ENCODE measurements at places on chromosomes 3 and 15.

DNA sequence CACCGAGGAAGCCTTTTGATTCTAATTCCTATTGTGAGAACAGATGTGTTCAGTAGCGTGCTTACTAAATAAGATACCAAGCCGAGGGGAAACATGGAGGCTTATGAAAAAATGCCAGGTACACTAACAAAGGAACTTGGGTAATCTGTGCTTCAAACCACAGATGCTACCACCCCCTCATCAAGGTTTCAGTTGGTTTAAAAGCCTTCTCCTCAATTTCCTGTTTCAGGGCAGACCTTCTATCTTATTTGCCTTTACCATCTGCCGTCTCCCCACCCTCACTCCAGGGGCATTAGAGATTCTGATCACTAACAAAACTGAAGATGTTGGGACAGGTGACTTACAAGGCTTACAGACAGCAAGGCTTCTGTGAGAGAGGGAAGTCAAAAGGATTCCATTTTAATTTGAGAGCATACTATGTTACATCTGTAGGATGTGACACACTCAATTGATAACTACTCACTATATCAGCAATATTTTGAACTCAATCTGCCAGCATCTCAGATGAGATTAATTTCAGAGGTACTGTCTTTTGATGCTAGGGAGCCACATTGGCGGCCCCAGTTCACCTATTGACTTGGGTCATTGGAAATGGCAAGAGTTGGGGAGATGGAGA lies 60.6 kb upstream of the PLCL2 start:
- DNase-seq: no peak

DNA sequence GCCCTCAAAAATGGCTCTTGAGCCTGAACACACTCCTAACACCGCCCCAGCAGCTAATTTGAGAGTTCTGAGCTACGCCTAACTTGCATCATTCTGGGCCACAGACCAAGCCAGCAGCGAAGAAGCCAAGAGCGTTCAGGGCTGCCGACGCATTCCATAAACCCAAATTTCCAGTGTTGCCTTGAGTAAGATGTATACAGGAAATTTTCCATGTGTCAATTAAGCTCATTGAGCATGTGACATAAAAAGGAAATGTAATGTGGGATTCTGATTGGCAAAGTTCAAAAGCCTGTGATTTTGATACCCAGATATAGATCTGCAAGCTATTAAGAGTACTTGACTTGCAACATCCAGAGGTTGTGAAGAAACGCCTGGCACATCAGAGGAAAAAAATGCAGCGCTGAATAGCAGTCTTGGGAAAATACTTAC lies 148.6 kb upstream of the NR2F2 start:
- no peak for DNase-seq

DNA sequence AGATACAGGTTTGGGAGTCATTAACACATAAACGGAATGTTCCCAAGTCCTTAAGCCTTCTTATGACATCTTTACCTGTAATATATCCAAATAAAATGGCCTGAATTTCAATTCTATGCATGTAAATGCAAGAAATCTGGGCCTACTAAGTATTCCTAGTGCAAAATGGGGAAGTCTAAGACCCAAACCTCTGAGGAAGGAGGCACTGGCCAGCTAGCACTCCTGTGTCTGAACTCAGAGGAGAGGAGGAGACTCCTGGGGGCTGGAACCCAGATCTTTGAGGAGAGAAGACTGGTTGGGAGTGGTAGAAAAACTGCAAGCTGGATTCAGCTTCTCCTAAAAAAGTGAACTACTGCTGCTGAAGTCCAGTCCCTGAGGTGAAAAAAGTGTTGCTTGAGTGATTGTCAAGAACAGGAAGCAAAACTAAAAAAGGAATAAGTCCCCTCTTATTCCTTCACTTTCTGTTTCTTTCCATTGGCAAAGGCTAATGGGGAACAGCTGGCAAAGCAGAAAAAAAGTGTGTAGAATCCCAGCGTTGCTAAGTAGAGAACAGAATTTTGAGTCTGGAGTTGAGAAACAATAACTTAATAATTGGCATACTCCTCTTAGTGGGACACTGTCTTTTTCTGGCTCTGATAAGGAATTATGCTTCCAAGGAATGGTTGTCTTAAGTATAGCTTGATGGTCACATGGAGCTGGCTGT lies 54.8 kb upstream of the ATP2C1 start:
- DNase-seq: no peak

GRCh38 chr3:150319900-150320299 lies 88.2 kb upstream of the TSC22D2 start:
- DNase-seq: no peak

GRCh38 chr3:11810276-11810675 lies 36.4 kb downstream of the TAMM41 start:
- DNase-seq: no peak

DNA sequence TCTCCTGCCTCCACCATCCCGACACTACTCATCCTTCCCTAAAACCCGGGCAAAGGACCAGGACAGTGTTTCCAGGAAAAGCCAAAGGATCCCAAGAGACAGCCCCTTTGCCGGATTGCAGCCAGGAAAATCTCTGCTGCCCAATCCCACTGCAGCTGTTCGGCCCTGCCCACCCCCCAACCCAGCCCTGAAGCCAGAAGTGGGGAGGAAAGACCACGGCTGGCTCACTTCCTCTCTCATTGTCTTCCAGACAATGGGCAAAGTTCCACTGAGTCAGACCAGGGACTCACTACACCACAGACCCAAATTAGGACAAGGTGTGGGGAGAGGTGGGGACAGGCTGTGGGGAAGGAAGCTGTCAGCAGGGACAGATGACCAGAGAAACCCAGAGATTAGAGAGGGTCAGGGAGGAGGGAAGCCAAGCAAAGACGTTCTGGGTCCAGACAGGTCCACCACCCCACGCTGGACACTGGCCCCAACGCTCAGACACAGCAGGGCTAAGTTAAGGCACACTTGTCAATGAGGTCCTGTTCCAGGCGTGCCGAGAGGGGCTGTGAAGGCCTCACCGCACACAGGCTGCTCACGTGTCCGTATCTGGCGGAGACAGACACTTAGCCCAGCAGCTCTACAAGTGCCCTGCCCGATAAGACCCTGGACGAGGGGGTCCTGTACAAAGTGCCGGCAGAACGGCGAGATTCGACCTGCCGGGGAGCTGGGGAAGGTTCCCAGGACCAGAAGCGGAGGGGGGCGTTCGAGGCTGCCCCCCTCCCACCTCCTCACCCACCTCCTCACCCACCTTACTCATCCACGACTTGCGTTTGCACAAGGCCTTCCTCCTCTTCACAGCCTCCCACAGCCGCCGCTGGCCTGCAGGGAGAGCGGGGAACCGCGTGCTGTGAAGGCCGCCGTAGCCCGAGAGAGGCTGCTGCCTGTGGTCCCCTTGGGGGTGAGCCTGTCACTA lies 21.9 kb downstream of the TNK2 start:
- DNase-seq: no peak

DNA sequence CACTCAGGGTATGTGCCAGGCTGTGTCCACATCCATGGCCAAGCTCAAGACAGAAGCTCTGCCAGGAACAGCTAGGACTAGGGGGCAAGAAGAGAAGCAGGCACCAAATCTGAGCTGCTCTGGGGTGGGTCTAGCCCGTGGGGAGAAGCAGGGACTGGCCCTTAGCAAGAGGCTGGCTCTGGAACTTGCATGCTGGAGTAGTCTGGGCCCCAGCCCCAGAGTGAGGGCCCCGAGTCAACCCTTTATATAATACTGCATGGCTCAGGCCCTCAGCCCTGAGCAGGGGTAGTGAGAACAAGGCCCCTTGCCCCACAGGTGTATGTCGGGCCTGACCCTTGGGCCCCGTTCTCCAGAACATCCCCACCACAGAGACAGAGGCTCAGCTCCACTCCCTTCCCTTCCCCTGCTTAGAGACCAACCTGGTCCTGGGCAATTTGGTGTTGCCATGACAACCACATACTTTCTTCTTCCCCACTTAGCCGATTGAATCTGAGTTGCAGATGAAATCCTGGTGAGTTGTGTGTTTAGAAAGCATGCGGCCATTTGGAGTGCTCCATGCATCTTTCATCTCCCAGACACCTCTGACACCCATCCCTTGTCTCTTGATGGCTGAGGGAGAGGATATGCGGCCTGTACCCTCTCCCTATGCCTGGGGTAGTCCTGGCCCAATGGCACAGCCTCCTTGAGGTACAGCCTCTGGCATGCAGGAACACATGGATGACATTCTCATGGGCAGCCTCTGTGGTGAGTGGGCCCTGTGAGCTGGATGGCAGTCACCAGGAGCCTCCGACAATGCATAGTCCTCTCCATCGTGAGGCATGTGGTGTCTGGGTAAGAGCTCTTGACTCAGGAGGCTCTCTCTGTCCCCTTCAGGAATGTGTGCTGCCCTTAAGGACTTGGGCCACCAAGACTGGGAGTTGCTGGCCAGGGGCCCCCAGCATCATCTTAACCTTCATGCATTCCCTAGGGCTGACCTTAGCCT lies 29.2 kb upstream of the SFMBT1 start:
- no peak for DNase-seq

DNA sequence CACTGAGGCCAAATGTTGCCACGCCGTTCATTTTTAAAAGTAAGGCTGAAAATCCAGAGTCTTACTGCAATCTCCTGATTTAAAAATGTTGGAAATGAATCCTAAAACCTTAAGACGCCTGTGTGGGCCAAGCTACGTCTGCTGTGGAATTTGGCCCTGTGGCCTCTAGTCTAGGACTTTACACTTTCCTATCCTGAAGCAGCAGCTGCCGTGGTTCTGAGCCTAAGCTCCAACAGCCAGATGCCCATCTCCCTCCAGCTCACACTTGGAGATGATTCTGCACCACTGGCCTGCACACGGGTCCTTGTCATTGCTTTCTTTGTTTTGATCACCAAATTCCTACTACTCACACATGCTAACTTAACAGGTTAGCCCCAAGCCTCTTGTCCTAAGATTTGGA lies 286.4 kb upstream of the LYSMD4 start:
- no peak for DNase-seq

DNA sequence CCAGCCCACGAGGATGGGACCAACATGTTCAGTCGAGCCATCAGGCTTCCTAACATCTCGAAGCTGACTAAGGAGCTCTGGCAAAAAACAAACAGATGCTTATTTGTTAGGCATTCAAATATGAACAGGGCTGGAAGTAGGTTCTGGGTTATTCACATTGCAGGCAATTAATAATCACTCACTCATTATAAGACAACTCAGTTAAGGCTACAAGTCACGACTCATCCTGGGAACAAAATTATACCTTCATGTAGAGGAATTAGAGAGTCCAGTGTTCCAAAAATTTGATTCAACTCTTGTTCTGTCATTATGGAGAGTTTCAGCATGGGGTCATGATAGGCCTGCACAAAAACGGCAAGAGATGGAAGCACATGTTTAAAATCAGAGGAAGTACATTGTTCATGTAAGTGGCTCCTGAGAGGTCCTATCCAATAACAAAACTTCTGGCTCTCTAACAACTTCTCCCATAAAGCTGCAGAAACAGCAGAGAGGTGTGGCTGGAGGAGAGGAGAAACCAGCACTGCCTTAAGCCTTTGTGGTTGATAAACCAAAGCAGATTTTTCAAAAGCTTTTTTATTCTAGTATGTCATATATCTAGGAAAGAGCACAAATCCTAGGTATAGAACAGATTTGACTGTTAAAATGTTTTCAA lies 50.6 kb downstream of the ARHGEF3 start:
- DNase-seq: no peak

- DNase-seq: peak; percentile 51
Measured at GRCh38 chr3:195251336-195252065, 19.5 kb downstream of the XXYLT1 start.

DNA sequence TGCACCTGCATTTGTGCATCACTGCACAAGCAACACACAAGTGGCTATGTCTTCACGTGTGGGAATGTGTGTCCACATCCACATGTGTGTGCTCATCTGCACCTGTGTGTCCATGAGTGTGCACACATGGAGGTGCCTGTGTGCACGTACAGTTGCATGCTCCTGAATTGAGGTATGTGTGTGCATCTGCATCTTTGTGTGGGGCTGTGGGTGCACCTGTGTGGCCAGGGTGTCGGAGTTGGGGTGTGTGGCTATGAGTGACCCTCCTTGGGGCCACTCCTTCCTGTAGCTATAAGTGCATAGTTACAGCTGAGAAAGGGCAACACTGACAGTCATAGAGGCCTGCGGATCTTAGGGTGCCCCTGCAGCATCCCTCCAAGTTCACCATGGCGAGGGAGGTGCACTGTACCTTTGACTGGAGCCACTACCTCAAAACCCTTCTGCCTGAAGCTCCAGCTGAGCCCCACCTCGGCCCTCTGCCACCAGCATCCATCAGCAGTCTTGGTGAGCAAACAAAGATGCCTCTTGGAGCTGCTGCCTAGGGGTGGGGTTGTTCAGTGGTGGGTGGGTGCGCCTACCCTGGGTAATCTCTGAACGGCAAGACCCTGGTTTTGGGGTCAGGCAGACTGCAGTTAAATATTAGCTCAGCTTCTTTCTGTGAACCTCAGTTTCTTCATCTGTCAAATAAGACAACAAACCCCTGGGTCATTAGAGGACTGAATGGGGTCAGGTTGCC lies 5.2 kb upstream of the HHATL start:
- DNase-seq: no peak

DNA sequence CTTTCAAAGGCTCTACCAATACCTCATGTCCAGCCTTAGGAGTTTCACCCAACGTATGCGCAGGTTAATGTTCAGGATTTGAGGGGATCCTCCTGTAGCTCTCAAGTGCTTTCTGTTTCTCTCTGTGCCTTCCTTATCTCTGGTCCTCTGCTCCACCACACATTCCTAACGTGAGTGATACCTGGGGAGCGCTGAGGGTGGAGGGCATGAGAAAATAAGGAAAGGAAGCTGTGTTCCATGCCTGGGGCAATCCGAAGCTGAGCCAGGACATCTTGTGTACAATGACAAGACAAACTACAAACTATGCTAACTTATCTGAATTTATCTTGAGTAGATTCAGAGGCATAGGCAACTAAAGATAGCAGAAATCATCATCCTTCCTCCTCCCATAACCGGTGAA lies 136.4 kb downstream of the SST start:
- DNase-seq: no peak

DNA sequence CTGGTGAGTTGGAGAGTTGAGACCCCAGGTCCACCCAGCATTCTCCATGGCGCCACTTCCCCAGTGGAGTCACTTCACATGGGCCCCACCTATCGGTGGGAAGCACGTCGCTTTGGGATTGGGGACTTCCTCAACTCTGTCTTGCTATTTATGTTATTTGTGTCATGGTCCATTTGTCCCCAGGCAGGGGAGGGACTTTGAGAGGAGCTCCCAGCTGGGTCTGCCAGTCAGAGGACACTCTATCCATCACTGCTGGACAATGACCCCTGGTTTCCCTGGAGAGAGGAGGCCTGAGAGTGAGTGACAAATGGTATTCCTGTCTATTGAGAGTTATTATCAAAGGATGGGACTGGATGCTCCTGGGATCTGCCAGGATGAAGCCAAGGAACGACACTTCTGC lies 127.6 kb downstream of the RAB11A start:
- DNase-seq: no peak

All from stimulated activated CD8-positive, alpha-beta memory T cell treated with anti-CD3 and anti-CD28 coated beads, Interleukin-4, amount 100 ng/mL, for 48 hours (primary cell).